ENCODE measurements at places on chromosomes 7 and 10. TPM values are rescaled to one million over a fixed set of nuclear protein-coding genes. Genes with fewer than 3 reads are reported as not detected.

GALNT17 gene
- total RNA-seq: not detected

TMEM26 gene
- 0.09 TPM for total RNA-seq

SPDYE11 gene
- total RNA-seq: not detected

CAV2 gene
- total RNA-seq: 215 TPM

NKX2-3 gene
- total RNA-seq: not detected

ABCA13 gene
- not detected for total RNA-seq

FAM180A gene
- not detected for total RNA-seq

CCAR1 gene
- 28.1 TPM for total RNA-seq

KIFBP gene
- 39.1 TPM for total RNA-seq

GJC3 gene
- 0.09 TPM for total RNA-seq

C10orf90 gene
- total RNA-seq: not detected
